Activated T-cell treated with anti-CD3 and anti-CD28 coated beads for 24 hours (primary cell): ENCODE measurements at places on chromosomes 2 and 18.

GRCh38 chr2:58569475-58570185 lies 328.5 kb upstream of the FANCL start:
- no peak for DNase-seq

DNA sequence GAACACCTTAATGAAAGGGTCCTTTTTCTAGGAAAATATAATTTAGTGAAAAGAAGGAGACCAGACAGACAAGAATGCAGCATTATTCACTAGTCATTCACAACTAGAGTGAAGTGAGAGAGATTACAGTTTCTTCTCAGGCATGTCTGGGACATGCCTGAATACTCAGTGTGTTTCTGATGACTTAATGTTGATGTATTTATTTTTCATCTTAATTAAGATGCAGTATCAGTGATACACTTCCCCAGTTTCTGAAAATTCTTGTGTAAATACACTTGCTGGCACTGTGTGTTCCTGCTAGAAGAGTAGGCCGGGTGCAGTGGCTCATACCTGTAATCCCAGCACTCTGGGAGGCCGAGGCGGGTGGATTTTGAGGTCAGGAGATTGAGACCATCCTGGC lies 143.6 kb downstream of the MYO3B start:
- no peak for DNase-seq

DNA sequence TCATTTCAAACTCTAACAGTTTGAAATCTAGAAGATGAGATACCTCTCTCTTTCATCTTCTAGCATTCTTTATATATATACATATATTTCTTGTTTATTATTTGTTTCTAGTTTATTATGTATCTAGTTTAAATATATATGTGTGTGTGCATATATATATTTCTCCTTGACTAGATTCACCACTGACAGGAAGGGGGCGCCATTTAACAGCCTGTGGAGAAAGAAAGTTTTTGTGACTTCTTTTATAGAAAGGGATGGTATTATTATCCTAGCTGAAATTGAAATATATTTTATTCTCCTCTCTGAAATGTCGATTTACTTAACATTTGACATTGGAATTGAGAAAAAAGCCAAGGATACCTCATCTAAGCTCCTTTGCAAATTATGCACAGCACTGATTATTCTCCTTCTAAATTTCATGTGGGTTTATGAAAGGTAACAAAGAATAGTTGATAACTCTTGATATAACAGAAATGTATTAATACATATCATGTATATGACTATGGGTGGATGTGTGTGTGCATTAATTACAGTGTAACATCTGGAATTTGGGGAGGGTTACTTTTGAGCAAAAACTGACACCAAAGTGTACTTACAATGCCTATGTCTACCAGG lies 160.7 kb upstream of the NT5C1B start:
- peak; percentile 11 for DNase-seq

GRCh38 chr2:144097440-144098225 lies 422.3 kb downstream of the ZEB2 start:
- DNase-seq: no peak

- no peak for DNase-seq
Measured at GRCh38 chr18:73670524-73670923, 477.1 kb downstream of the FBXO15 start.

DNA sequence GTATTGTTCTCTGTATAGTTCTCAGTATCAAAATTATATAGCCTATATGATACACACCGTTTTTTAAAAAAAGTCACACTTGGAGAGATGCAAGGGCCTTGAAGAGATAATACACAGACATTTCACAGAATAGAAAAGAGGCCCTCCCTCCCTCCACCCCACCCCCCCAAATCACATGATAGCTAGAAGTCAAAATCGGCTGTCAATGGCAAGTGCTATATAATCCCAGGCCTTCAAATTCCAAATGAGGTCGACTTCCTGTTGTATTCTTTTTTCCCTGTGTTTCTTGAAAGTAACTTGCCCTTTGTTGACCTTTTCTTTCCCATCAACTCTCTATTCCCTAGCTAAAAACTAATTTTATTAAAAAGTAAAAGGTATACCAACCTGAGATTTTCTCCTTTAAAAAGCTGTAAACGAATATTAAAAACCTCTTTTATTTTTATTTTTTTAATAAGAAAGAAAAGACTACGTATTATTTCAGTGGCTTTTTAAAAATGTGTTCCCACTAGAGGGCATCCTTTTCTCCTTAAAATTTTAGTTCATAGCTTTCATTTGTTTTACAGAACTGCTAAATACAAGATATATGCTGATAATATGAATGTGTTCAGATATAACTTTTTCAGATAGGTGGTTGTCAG lies 46.6 kb downstream of the KCMF1 start:
- no peak for DNase-seq

- no peak for DNase-seq
Measured at GRCh38 chr18:32909798-32910561, 137.2 kb upstream of the KLHL14 start.

- DNase-seq: no peak
Measured at GRCh38 chr2:23350792-23351355, 34.1 kb upstream of the KLHL29 start.

DNA sequence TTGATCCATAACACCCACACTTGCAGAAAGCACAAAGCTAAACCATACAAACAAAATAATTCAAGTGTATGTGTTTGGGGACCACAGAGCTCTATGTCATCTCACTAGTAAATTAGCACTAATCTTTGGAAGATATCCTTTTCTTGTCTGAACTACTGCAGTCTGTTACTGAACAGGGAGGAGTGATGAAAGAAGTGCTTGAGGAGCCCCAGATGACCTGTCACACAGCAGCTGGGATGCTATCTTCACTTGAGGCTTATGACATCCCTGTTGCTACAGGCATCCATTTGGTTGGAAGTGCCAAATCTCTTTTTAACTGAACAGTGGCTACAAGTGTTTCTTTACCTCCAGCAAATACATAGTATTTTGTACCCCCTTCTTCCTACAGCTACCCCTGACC lies 386.3 kb upstream of the CHAC2 start:
- no peak for DNase-seq

GRCh38 chr2:226916669-226917068 lies 80.8 kb downstream of the RHBDD1 start:
- no peak for DNase-seq

GRCh38 chr2:218228366-218229090 lies 11.5 kb downstream of the ARPC2 start:
- DNase-seq: no peak

DNA sequence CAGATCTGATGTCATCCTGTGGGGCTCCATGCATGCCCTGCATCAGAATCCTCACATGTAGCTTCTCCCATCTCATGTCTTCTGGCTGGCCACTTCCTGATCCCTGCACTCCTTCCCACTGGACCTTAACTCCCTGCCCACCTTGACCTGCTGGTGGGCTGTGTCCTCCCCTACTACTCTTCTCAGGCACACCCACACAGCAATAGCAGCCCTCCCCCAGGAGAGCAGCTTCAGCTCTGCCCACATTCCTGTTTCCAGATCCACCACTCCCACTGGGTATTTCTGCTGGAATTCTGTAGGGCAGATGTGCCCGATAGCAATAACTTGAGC lies 137.0 kb upstream of the HS6ST1 start:
- DNase-seq: no peak

- no peak for DNase-seq
Measured at GRCh38 chr2:88261725-88262124, 91.6 kb downstream of the THNSL2 start.

DNA sequence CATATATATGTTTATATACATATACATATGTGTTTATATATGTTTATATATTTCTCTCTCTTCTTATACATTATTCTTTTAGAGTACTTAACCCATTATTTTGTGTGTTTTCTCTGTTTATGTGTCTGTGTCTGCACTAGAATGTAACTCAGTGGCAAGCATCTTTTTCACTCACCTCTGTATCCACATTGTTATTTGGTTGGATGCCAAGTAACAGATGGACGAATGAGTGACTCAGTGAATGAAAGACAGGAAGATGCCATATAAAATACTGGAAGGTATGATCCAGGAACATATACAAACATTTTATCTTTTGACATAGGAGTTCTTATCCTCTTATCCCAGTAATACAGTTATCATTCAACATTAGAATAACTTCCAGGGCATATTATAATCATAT lies 684.8 kb downstream of the RNF144A start:
- DNase-seq: no peak

- peak; percentile 37 for DNase-seq
Measured at GRCh38 chr2:113700186-113700841, 56.1 kb downstream of the SLC35F5 start.

DNA sequence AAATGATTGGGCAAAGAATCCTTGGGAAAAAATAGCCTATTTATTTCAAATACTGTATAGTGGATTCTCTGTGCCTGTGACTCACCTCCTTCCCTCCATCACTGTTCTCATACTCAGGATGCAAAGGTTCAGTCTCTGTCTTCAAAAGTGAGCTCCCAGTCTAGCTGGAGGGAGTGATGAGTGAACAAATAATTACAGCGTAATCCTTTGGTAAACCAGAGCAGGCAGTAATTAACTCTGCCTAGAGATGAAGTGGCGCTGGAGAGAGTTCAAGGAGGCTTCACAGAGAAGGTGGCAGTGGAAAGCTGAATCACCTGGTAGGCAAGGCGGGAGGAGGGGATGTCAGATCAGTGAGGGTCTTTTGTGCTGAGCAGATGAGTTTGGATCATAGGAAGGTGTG lies 6.5 kb downstream of the DGUOK start:
- no peak for DNase-seq

DNA sequence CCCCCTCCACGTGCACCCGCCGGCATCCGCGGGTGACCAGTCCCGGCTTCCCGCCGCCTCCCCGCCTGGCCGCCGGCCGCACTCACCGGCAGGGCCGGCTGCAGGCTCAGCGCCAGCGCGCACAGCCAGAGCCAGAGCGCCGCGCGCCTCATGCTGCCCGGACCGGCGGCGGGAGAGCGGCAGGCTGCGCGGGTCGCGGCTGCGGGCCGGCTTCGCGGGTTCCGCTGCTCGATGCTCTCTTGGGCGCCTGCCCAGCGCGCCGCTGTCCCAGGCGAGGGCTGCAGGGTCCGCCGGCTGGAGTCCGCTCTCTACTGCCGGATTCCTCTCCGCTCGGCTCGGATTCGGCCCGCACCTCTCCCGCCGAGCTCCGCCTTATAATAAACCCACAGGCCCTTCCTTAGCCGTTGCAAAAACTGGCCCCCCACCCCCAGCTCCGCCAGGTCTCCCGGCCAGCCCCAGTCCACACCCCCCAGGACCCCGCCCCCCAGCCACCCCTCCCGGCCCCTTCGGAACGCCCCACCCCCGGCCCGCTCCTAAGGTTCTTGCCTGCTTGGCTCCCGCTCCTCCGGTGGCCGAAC lies at the start of gene SDC1:
Gene SDC1, minus strand, starts transcription at position 415 of the 578 bp plus-strand sequence. Its CDS starts 263 bp downstream, at position 152.
- DNase-seq: no peak

GRCh38 chr2:232195487-232195886 lies 183.1 kb upstream of the ALPP start:
- no peak for DNase-seq

- DNase-seq: no peak
Measured at GRCh38 chr2:27271631-27272340, 3.4 kb upstream of the DNAJC5G start.

DNA sequence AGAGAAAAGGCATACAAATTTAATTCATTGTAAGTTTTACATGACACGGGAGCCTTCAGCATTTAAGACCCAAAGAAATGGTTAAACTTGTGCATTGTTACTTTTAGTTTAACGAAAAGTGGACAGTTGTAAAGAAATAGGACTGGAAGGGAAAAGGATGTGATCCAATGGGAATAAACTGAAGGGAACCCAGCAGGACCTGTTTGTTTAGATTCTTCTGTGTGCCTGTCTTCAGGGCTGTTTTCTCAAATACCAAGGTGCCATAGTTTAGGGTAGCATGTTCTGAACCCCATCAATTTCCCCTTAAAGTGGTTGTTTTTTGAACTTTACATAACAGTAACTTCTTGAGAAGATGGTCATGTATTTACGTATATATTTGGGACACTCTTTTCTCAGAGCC lies 30.3 kb upstream of the CABLES1 start:
- DNase-seq: no peak

DNA sequence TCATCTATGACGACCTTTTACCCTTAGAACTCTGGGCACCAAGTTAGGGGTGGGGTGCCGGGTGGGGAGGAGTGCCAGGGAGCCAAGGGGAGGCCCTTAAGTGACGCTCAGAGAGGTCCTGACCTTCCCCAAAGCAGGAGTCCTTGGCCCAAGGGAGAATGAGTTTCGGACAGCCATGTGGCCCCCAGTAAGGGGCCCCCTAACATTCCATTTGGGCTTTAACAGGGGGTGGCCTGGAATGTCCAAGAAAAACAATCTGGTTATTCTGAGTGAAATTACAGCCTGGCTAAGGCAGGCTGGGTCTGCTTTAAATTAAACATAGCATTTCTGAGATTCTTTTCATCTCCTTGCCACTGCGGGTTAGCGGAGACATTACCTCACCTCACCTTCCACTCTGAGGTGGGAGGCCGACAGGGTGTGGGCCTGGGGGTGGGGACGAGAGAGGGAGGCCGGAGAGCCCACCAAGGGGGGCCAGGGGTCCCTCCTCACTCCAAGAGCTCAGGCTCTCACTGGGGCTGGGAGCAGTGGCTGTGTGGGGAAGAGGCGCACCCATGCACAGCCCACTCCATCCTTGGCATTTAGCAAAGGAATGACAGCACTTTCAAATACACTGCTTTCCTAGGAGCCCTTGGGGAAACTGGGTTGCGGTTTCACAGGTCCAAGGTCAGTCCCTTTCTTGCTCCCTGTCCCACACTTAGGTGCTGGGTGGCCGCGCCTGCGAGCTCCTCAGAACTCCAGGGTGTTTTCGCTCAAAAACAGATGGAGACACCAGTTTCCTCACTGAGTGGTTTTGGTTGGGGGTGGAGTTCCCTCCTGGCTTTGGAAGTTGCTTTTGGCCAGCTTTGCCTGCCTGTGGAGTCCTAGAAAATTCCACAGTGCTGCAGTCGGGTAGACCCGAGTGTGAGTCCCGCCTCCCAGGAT lies 107.4 kb downstream of the POLR1A start:
- DNase-seq: no peak

DNA sequence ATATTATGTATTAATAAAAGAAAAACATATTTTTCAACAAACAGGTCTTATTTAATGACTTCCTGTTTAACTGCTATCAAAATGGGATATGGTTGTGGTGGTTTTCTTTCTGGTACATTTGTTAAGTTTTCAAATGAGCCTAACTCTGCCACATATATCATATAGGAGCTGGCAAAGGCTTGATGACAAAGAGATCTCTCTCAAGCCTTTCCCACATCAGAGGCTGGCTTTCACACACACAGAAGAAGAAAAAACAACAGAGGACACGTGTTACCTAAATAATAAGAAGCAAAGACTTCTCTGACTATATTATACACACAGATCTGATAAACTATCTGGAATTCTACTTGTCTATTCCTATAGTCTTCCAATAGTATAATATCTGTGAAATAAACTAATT lies 46.1 kb downstream of the CFAP36 start:
- DNase-seq: no peak

GRCh38 chr18:2961821-2962220 lies 51.1 kb downstream of the LPIN2 start:
- DNase-seq: no peak

GRCh38 chr2:10775831-10776230 lies 36.8 kb downstream of the PDIA6 start:
- DNase-seq: no peak

GRCh38 chr2:113966171-113966570 lies 76.3 kb downstream of the ACTR3 start:
- DNase-seq: no peak
